ENCODE measurements at places on chromosomes 7 and 10.
A peak's percentile ranks its signal among the peaks of the same experiment; 100 is the strongest.

DNA sequence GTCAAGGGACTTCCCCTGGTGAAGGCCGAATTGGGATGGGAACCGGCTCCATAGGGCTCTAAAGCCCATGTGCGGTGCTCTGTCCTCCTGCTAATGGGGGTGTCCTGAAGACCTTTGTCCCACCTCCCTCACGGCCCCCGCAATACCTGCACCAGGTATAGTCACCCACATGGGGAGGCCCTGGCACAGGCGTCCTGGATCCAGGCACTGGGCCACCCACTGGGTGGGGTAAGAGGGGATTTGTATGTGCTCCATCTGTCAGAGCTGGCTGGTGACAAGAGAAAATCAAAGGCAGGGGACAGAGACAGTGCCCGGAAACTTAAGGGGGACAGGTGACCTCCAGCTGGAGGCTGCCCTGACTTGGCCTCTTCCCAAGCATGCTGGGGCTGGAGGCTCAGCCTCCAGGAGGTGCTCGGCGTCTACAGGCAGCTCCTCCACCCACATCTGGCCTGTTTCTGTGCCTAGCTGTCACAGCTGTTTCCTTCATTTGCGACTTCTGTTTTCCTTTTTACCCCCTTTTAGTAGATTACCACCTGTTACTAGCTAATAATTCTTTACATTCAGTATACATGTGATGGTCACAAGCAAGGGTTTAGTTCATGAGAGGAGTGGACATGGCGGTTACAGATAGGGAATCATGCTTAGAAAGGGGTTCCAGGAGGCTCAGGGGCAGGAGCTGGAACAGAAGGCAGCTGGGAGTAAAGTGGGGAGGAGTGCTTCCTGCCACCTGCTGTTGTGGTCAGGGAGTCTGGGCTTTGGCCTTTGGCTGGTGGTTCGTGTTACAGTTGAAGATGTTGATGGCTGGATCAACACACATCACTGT is 2.3 kb upstream of the CUZD1 start:
- peak; percentile 97 for DNase-seq
- H3K27me3 ChIP-seq: no peaks in the 10 kb centered on the region
- H3K4me1 ChIP-seq: peaks cover 49% of the 10 kb centered on the region
- peak overlapping the region; percentile 62 for H3K27ac ChIP-seq
- peaks cover 39% of the 10 kb centered on the region for H3K36me3 ChIP-seq

DNA sequence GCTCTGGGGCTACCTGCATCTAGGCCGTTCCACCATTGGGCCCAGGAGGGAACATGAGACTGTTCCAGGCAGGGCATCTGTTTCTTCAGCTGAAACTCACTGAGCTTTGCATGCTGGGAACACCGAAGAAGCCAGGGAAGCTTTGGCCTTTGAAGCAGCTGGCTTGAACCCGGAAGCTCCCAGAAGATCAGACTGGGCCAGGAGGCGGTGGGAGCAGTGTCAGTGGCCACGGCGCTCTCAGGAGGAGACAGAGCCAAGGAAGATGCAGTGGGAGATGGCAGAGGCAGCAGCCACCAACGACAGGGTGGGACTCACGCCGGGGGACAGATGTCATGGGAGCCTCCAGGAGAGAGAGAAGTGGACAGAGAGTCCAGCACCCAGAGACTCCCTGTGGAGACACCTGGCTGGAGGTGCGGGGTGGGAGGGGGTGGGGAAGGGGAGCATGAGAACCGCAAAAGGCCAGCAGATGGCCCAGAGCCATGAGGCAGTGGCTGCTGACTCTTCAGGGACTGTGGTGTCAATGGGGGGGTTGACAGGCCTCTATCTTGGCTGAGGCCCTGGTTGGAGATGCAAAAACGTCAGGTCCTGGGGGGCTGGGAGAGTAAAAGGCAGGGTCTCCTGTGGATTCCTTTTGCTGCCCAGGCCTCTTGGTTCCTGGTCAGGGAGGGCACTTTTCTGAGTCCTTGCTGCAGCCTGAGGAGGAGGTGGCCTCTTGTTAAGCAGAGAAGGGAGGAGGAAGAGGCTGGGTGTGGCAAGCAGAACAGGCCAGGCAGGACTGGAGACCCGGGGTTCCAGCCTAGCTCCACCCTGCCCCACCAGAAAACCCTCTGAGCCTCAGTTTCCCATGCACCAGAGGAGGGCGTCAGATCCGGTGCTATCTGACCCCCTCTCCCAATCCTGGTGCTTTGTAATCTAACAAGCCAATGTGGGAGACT is 6.3 kb upstream of the AQP1 start:
- no peaks in the 10 kb centered on the region for H3K36me3 ChIP-seq
- H3K4me3 ChIP-seq: no peak overlapping the region
- H3K27me3 ChIP-seq: peaks cover 39% of the 10 kb centered on the region
- no peak overlapping the region for H3K27ac ChIP-seq
- DNase-seq: no peak

GRCh38 chr10:47179291-47179647 is 120.7 kb upstream of the GDF10 start:
- H3K4me1 ChIP-seq: no peaks in the 10 kb centered on the region
- no peak overlapping the region for H3K27ac ChIP-seq
- no peak for DNase-seq
- no peaks in the 10 kb centered on the region for H3K36me3 ChIP-seq

GRCh38 chr10:436013-436697 is 253.3 kb downstream of the DIP2C start:
- no peak overlapping the region for H3K27ac ChIP-seq
- H3K4me1 ChIP-seq: no peaks in the 10 kb centered on the region
- no peaks in the 10 kb centered on the region for H3K27me3 ChIP-seq
- no peak for DNase-seq
- H3K36me3 ChIP-seq: no peaks in the 10 kb centered on the region
- no peak overlapping the region for H3K4me3 ChIP-seq
